Upper lobe of right lung (tissue), 1 donor: ENCODE measurements at places on chromosomes 3 and 15.

DNA sequence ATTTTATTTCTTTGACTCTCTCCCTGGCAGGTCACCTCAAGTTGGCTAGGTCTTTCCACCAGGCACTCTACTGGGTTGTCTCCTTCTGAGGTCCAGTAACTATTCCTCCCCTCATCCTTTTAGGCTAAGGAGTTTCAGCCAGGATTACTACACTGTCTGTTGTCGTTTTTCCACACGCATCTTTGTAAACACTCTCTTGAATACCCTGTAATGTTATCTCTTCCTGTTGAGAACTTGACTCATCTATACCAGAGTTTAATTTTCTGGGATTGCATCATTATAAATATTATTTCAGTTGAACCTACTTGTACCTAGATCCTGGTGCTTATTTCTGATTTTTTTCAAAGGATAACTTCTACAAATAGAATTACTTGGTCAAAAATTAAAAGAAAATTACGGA lies 138.3 kb downstream of the SQOR start:
- DNase-seq: no peak

DNA sequence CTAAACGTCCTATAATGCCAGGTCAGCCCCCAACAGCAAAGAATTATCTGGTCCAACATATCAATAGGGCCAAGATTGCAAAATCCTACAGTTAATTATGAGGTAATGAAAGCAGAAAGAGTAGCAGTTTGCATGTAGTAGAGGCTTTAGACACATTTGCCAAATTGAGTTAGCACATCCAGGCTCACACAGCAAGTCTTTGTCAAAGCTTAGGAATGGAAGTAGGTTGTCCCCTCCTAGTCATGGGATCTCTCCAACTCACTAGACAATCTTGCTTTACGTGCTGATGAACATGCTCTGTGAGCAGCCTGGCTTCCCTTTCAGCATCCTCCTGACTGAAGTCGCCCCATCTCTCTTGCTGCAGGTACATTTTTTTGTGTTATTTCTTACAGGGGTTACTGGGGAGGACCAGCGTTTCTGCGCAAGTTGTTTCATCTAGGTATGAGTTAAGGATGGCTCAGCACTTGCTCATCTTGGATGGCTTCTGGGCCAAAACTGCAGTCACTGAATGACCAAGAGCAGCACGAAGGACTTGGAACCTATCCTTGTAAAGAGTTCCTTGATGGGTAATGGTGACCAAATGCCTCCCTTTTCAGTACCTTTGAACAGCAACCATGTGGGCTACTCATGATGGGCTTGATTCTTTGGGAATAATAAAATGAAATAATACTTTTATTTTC lies 55.9 kb downstream of the SQOR start:
- DNase-seq: no peak

- no peak for DNase-seq
Observed at GRCh38 chr3:15010664-15011063, 54.5 kb downstream of the MRPS25 start.

- DNase-seq: no peak
Observed at GRCh38 chr15:69823223-69823907, 274.4 kb downstream of the TLE3 start.

- no peak for DNase-seq
Observed at GRCh38 chr3:138406606-138407005, 27.8 kb upstream of the ESYT3 start.

GRCh38 chr15:37891766-37892368 lies 42.6 kb upstream of the TMCO5A start:
- DNase-seq: no peak

GRCh38 chr3:79994397-79994796 lies 226.6 kb upstream of the ROBO1 start:
- no peak for DNase-seq

DNA sequence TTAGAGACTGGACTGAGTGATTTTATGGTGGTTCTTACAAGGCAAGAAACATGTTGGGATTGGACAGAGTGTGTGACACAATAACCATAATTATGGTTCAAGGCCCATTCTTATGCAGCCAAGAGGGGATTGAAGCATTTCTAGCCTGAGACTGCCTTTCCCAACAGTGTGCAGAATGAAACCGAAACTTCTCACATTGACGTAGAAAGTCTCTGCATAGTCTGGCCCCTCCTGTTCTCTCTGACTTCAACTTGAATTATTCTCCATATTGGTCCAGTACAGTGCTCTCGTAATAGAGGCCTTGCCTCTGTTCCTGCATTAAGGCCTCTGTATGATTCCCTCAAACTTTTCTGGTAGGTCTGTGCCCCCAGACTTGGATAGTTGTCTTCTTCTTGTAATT lies 138.3 kb downstream of the DIPK2A start:
- no peak for DNase-seq

- DNase-seq: no peak
Observed at GRCh38 chr3:44108481-44108880, 133.2 kb upstream of the TOPAZ1 start.

- DNase-seq: no peak
Observed at GRCh38 chr3:38689774-38690173, 40.3 kb upstream of the SCN5A start.
